ENCODE measurements at places on chromosomes 4 and X.

DNA sequence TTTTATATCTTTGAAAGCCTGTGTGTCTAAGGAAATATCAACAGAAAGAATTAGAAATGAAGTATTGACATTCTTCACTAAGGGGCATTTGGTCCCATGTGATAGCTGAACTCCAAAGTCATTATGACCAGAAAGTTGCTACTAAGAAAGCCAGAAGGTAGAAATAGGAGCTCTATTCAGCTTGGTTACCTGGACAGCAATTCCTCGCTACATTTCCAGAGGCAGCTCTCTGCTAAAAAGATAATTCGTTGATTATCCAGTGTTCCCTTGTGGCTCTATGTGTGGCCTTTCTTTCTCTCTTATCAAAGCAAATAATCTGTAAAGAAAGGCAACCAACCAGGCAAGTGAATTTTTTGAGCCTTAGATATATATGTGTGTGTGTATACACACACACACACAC, 341.3 kb downstream of the ADGRL3 start:
- DNase-seq, result no peak

DNA sequence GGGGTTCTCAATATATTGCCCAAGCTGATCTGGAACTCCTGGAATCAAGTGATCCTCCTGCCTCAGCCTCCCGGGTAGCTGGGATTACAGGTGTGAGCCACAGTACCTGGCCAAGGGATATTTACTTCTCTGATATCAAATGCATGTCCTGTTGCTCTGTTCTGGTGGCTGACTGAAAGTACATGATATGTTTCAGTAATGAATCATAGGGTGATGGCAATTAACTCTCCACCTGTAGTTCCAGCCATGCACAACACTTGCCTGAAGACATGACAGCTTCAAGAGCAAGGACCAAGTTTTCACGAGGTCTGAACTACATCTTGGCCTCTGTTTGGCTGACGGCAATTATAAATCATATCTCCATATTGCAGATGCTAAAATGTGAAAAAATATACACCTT, 9.1 kb downstream of the ZCCHC4 start:
- DNase-seq, result no peak

GRCh38 chrX:141176586-141177451, at the start of gene LDOC1:
LDOC1 (minus strand) TSS chrX:141177129; CDS start chrX:141177021, 108 bp downstream.
- peak; percentile 68 for DNase-seq

- no peak for DNase-seq
These were observed 691.9 kb downstream of the TECRL start for GRCh38 chr4:63717384-63717783.

DNA sequence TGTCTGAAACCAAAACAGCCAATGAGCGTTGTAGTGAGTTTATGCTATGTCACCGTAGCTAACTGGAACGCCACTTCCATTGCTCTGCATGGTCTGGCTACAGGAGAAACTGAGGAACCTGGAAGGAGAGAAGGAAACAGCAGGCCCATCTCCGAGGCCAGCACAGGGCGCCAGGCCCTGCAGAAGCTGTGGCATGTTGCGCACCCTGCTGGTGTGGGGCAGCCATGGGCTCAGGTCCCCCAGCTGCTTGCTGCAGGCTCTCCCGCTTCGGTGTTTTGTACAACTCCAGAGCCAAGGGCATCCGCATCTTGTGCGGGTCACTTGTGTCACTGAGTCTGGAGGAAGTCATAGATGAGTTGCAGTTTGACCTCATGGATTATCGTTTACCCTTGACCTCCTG, 89.2 kb downstream of the AFAP1 start:
- DNase-seq, result no peak

- no peak for DNase-seq
These were observed 23.7 kb upstream of the TXLNG start for GRCh38 chrX:16762579-16762978.

GRCh38 chr4:5133201-5133600, 81.9 kb downstream of the STK32B start:
- no peak for DNase-seq

- DNase-seq, result no peak
These were observed 1.6 kb upstream of the LNX1 start for GRCh38 chr4:53592686-53593501.

GRCh38 chr4:110518889-110519490, 43.0 kb downstream of the ENPEP start:
- peak; percentile 12 for DNase-seq

DNA sequence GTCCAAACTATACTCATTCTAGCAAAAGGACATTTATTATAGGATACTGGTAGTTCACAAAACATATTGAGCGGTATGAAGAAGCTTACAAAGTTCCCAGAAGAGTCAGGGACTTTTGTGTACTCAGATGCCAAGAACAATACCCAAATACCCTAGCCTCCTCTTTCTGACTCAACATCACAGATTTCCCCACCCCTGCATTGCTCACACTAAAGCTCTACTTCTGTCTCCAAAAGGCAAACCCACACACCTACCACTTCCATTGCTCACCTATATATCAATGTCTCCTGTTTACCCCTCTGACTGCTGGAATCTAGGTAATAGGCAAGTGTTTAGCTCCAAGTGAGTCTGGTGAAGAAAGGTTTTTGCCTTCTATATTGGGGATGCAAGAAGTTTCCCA, 100.7 kb upstream of the HCCS start:
- no peak for DNase-seq

DNA sequence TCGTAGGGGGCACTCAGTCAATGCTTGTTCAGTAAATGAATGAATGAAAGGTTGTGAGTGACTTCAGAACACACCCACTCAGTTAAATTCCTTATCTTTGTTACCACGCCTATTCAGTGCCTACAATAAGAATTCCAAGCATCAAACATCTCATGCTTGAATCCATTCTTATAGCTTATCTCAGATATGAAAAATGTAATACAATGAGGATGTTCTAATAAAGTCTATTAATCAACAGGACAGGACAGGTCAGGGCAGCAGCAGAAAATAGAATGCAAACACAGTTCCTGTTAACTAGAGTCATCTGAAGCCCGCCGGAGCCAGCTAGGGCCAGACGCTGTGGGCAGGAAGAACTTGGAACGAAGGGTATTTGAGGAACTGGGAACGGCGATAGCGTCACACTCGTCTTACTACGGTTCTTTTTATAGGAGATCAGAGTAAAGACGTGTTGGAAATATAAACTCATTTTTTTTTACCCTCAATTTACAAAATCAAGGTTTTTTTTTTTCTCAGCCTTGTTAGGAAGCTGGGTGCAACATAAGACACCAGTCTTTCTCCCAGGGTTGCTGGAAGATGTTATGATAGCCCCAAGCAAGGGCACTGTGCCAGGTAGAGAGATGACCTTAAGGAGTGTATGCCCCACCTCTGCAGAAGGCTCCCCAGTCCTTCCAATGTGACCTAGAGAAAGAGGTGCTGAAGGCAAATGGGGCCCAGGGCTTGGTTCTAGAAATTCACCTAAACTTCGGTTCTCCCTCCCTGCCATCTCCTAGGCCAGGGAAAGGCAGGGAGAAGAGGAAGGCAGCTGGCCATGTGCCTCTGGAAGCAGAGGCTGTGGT, 48.3 kb downstream of the SEL1L3 start:
- no peak for DNase-seq

GRCh38 chrX:153459986-153460385, 10.4 kb downstream of the HAUS7 start:
- DNase-seq, result no peak

- DNase-seq, result no peak
These were observed 30.1 kb downstream of the RASSF6 start for GRCh38 chr4:73589887-73590801.

DNA sequence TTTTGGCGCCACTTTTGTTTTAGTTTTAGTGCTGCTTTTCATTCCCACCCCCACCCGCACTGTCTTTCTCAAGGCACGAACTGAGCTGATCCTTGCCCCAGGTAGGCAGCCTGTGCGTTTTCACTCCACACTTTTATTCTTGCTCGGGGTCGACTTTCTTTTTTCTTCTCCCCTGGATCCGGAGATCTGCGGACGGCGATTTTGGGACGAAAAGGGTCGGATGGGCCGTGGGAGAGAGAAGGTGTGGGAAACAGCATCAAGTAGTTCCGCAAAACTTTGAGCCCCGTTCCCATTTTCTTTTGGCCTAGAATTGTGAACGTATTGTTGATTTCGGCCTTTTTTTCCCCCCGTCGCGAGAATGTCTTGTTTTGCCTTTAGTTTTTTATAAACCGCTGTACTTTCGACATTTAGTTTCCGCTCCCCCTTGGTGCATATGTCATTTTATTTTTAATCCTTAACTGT, 531 bp downstream of the STAG2 start:
- DNase-seq, result no peak

DNA sequence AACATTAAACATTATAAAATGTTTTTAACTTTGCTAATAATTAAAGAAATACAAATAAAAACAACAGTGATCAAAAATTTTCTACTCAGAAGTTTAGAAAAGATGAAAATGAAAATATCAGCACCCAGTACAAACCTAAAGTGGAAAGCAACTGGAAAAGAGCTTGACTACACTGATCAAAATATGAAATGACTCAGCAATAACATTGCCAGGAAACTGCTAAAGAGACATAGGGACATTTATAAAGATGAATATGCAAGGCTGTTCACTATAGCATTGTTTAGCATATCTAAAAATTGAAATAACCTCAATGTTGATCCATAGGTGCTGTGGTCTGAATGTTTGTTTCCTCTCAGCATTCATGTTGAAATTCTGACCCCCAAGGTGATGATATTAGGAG, 88.5 kb upstream of the NOCT start:
- no peak for DNase-seq

DNA sequence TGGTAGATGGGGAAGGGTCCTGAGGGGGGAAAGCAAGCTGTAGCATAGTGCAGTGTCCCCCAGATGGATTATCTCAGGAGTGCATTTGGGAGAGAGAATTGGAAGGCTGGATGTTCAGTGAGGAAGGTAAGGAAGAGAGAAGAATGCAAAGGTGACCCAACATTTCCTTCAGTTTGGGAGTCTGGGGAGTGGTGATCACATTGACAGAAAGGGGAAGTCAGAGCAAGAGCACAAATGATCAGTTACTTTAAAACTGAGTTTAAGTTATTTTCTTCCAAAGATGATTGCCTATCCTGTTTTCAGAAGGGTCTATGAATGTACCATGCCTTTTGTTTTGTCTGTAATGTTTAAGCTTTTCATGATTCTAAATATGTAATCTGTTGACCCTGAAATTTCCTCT, 47.6 kb downstream of the ARHGAP10 start:
- DNase-seq, result no peak

DNA sequence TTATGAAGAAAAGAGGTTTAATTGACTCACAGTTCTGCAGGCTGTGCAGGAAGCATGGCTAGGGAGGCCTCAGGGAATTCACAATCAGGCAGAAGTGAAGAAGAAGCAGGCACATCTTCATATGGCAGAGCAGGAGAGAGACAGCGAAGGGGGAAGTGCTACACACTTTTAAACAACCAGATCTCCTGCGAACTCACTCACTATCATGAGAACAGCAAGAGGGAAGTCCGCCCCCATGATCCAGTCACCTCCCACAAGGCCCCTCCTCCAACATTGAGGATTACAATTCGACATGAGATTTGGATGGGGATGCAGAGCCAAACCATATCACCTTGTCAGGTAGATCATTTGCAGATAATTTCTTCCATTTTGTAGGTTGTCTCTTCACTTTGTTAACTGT, 555.5 kb upstream of the MAGEB2 start:
- no peak for DNase-seq

- DNase-seq, result no peak
These were observed 559 bp upstream of the FAM47E start for GRCh38 chr4:76250962-76251361.

GRCh38 chr4:40190880-40191815, 5.7 kb upstream of the RHOH start:
- no peak for DNase-seq

- peak; percentile 2 for DNase-seq
These were observed 41.3 kb upstream of the GPC3 start for GRCh38 chrX:134026565-134027311.
